ENCODE measurements at places on chromosomes 6 and 20. TPM values are rescaled to one million over a fixed set of nuclear protein-coding genes. Genes with fewer than 3 reads are reported as not detected.

The ATF6B gene
- 22.6 TPM for total RNA-seq

The ZNF165 gene
- 0.43 TPM for total RNA-seq

The C6orf89 gene
- total RNA-seq = 49.3 TPM

The NFS1 gene
- 34.1 TPM for total RNA-seq

DNA sequence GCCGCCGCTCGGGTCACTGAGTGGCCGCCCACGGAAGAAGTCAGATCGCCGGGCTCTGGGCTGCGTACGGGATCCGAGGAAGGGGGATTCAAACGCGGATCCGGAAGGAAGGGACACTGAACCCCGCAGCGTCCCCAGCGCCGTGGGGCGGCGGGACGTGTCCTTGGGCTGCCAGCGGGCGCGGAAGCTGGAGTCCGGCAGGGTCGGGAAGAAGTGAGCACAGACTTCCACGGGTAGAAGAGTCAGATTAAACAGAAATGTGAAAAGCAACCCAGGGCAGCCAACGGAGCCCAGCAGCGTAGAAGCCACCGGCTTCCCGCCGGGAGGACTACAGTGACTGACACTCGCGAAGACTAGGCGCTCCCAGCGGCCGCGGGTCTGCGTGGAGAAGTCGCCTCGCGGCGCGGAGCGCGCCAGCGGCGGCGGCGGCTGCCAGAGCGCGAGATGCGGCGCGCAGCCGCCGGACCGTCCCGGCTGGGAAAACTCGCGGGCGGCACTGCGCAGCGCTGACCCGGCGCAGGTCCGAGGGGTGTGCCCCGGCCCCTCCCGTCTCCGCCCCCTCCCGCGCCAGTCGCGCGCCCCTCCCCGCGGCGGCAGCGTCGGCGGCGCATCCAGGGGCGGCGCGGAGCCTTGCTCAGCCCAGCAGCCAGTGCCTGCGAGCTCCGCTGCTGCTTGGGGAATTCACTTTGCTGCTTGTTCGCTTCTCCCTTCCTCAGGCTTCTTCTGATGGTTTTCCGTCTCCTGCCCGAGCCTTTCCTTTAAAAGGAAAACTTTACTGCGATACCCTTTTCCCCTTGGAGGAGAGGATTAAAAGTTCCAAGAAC is at the start of gene SAMD5:
Gene SAMD5, plus strand, starts transcription at position 649 of the 824 bp plus-strand sequence. CDS start 239 bp downstream, outside the sequence.
- DNase-seq = peak; percentile 69

- no peak for DNase-seq
Measured at GRCh38 chr20:59972037-59972801, 14.0 kb downstream of the CDH26 start.

GRCh38 chr6:157760589-157761330 is 62.3 kb upstream of the SNX9 start:
- peak; percentile 88 for DNase-seq

DNA sequence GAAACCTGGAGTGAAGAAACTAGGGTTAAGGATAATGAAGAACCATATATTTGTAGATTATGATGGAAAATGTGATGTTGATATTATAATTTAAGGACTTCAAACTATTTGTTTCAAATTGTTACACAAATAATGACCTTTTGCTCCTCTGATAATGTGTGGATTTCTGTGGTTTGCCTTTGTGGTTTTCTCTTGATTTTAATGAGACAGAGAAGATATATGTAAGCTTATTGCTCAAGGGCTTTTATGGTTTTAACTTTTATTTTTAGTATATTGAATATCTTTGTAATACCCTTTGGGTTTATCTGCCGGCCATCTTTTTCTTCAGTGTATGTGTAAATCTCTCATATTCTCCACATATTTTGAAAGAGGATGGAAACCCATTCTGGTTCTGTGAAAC is 362.3 kb downstream of the RIMS1 start:
- no peak for DNase-seq

- DNase-seq = no peak
Measured at GRCh38 chr20:22931653-22932608, 103.2 kb upstream of the SSTR4 start.

DNA sequence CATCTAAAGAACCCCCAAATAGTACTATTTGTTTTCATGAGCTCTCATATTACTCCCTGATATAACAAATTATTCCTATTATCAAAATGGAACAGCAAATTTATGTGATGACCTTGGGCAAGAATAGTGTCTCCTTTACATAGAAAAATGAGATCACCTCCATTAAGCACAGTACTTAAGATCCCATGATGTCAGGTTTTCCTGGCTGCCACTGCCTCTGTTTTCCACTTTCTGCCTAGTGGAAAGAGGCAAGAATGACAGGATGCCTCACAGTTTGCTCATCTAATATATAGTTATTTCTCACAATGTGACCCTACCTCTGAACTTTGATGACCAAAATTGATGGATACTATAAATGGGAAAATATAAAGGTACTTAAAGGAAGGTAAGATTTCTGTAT is 260.1 kb upstream of the SGK1 start:
- no peak for DNase-seq

Measured in HT1080 (cell line).